ENCODE measurements at places on chromosomes 2 and 18.

DNA sequence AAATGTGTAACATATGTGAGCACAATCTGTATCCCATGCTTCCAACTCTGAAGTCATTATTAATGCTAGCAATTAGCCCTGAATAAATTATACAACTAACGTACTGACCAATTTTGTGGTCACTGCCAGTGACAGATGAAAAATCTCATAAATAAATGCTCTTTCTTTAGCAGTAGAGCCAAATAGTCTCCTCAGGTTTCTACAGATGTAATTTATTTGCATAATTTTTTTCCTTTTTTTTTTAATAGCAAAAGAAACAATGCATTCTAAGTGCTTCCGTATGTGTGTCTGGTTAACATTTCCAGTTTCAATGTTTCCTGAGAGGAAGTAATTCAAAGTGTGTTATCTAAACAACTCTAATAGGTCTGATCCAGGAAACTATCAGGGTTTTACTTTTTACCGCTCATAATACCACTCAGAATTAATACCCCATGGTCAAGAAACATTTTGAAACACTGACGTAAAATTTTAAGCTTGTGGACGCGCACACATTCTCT is 108.4 kb downstream of the MEP1B start:
- no peak for DNase-seq

DNA sequence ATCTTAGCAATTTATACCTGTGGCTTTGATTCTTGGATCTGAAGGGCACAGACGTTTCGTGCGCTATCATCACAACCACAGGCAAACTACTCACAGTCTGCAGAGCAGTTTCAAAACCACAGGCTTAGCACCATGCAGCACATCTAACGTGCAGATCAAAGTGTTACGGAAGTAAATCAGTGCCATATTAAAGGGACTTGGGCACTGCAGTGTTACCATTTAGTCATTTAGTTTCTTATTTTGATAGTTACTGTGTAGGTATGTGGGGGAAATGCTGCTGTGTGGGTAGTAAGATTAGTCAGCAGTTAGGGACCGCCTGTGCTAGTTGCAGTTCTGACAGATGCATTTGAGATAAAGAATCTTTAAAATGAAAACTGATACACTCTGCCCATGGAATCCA is 384.0 kb downstream of the NBAS start:
- DNase-seq: peak; percentile 10

- no peak for DNase-seq
Observed at GRCh38 chr2:10915731-10916276, 4.1 kb downstream of the KCNF1 start.

- no peak for DNase-seq
Observed at GRCh38 chr2:68482296-68482820, 15.0 kb downstream of the APLF start.

- DNase-seq: no peak
Observed at GRCh38 chr18:56291294-56291693, 347.1 kb downstream of the TXNL1 start.

GRCh38 chr18:76564117-76564516 is 69.1 kb upstream of the ZNF516 start:
- no peak for DNase-seq

DNA sequence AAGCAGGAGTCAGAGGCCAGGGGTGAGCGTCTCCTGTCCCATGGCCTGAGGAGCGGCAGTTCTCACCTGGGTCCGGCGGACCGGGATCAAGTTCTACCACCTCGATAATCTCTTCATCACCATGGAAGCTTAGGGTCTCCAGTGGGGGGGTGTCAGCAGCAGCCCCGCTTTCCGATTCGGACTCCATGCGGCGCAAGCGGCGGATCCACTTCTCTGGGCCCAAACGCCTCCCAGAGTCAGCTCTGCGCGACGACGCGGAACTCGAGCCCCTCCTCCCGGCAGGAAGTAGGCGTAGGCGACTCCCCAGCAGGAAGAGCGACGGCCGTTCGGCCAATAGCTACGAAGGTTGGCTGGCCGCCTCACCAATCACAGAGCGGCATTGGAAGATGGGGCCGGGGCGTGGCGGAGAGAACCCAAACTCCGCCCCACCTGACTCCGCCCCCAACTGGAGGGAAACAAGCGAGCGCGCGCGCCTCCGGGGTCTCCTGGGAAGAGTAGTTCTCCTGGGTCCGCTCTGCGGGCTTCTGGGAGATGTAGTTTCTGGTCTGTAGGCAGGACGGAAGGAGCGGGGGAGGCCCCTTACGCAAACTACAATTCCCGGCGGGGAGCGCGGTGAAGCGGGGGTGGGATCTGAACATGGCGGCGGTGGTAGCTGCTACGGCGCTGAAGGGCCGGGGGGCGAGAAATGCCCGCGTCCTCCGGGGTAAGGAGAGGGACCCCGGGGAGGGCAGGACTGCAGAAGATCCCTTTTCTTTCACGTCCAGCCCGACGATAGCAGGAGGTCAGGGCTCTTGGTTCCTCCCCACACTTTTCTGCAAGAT is at the start of the genes AAMP and PNKD:
Gene AAMP (minus strand): TSS at position 238 of the 821 bp plus-strand sequence. CDS start 51 bp downstream, at position 187.
Gene PNKD (plus strand): TSS at position 620 of the 821 bp plus-strand sequence. CDS start 17 bp downstream, at position 637.
- DNase-seq: peak; percentile 97

DNA sequence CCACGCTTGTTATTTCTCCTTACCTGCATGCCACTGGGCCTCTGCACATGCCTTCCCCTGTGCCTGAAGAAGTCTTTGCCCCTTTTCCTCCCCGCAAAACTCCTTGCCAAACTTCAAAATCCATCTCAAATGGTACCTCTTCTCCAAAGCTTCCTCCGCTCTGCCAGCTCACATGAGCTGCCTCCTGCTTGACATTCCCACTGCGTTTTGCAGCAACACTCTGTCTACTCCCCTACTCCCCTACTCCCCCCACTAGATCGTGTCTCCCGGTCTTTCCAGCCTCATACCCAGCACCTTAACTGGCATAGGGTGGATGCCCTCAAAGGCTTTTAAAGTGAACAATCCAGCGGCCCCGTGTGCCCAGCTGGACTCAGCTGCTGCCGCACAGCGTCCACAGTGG is 65.8 kb downstream of the TNS1 start:
- DNase-seq: no peak

DNA sequence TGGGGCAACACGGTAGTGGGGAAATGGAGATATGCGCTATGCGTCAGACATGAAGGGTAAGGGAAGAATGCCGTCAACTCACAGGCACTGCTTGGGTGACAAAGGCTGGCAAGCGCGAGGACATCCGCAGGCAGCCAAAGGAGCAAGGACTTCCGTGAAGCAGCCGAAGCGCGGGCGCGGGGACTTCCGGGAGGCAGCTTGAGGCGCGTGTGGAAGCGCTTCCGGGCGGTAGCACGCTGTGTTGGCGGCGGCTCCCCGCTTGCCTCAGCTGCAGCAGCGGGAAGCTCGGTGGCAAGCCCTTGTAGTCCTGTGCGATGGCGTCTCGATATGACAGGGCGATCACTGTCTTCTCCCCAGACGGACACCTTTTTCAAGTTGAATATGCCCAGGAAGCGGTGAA is at the start of gene PSMA8:
Gene PSMA8 (plus strand): TSS at position 218 of the 400 bp plus-strand sequence. CDS start 97 bp downstream, at position 315.
- DNase-seq: no peak

- DNase-seq: no peak
Observed at GRCh38 chr2:102436323-102436722, 13.4 kb downstream of the IL18RAP start.

- DNase-seq: peak; percentile 88
Observed at GRCh38 chr2:240320204-240320993, 115.1 kb upstream of the GPC1 start.

GRCh38 chr18:24502667-24503523 is 42.5 kb downstream of the HRH4 start:
- no peak for DNase-seq

DNA sequence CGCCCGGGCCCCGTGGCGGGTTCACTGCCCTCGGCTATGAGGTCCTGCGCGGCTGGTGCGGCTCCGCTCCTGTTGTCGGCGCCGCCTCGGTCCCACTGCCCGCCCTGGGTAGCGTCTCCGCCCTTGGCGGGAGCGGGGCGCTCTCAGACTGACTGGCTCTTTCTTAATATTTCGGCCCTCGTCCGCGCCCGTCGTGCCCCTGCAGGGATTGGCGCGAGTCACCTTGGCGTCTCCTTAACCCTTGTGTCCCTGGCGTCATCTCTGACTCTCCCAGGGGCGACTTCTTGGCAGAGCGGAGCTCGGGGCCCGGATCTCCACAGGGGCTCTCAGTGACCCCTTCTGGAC is 1.3 kb downstream of the PTMA start:
- DNase-seq: no peak

DNA sequence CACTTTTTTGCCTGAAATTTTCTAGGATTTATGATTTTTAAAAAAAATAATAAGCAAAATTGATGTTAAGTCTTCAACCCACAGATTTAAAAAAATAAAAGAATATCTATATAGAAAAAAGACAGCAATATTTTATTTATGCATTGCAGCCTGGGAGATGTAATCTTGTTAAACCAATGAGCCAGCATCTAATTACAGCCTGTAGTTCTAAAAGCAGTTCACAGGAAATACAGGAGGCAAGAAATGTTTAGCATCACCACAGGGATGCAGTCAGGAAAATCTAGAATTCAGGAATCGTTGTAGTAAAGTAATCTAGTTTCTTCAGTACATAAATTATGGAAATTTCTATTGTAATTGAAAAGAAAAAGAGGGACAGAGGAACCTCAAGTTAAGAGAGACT is 17.2 kb downstream of the UGGT1 start:
- no peak for DNase-seq

GRCh38 chr2:111905990-111906735 is 7.8 kb downstream of the MERTK start:
- no peak for DNase-seq

- no peak for DNase-seq
Observed at GRCh38 chr2:145268931-145269330, 749.0 kb upstream of the ZEB2 start.

GRCh38 chr2:10892796-10893350 is 18.9 kb upstream of the KCNF1 start:
- DNase-seq: no peak

GRCh38 chr2:11659851-11660250 is 10.1 kb downstream of the NTSR2 start:
- DNase-seq: no peak

DNA sequence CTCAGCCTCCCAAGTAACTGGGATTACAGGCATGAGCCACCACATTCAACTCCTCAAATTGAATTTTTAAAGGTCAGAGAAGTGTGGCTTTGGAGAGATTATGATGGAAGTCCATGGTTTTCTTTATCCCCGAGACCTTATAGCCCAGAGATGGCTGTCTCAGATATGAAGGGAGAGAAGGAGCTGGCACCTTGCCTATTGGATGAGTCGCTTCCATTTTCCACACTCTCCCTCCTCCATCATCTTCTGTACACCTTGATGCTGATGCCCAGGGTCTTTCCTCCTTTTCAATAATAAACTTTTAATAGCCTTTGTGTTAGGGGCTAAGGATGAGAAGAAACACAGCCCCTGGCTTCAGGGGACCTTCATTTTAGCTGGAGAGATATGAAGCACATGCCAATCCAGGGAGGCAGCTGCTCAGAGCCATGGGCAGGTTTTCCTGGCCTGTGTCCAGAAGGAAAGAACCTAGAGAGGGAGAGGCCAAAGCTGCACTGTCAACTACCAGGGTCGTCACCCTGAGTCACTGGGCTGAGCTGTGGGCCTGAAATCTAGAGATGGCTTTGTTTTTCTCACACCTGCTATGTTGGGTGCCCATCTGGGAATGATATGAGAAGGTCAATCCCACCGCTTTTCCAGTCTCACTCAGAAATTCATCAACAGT is 146.0 kb upstream of the SERTAD2 start:
- no peak for DNase-seq

DNA sequence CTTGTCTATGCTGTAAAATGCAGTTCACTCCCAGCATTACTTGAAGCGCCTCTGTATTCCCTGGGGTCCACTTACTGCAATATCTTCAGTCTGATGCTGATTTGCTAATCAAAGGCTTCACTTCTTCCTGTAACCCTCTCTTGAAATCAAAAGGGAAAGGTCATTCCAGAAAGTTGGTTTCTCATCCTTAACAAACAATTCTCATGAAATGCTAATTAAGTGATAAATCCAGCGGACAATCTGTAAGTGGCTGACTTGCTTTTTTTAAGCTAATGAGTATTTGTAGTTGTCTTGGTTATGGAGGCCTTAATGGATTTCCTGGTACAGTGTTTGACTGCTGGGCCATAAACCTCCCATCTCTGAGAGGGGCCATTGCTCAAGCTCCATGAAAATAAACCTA is 499.6 kb upstream of the HS6ST1 start:
- DNase-seq: no peak

- DNase-seq: no peak
Observed at GRCh38 chr2:229141424-229142025, 129.6 kb downstream of the PID1 start.

DNA sequence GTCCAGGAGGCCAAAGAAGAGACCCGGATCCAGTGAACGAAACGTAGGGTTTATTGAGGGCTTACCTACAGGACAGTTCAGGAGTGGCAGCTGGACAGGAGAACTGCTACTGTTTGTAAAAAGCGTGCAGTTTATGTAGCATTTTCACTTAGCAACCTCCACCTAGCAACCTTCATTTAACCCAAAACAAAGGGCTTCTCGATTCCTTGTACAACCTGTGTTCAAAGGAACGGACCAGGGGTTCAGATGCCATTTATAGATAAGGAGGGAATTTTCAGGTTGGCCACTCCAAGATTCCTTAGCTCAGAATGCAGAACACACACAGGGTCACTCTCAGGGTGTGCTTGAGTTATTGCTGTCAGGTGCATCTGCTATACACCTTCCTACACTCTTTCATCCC is 65.1 kb upstream of the YWHAQ start:
- DNase-seq: no peak

DNA sequence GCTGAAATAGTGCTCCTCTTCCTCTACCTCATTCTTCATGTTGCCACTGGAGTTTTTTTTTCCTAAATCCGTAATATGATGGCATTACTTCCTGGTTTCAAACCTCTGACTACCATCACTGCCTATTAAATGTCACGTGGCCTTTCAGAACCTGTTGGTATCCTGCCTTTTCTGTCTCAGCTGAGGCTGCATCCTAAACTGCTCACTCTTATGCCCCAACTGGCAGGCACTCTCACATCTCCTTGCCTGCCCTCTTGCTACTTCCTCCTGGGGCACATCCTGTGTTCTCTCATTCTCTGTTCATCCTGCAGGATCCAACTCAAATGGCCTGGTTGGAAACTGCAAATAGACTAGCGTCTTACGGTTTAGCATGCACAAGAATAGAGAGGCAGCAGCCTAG is 468.1 kb upstream of the FANCL start:
- no peak for DNase-seq

GRCh38 chr18:68623342-68623741 is 91.6 kb downstream of the TMX3 start:
- peak; percentile 53 for DNase-seq

GRCh38 chr2:159124931-159125467 is 156.6 kb downstream of the TANC1 start:
- no peak for DNase-seq

DNA sequence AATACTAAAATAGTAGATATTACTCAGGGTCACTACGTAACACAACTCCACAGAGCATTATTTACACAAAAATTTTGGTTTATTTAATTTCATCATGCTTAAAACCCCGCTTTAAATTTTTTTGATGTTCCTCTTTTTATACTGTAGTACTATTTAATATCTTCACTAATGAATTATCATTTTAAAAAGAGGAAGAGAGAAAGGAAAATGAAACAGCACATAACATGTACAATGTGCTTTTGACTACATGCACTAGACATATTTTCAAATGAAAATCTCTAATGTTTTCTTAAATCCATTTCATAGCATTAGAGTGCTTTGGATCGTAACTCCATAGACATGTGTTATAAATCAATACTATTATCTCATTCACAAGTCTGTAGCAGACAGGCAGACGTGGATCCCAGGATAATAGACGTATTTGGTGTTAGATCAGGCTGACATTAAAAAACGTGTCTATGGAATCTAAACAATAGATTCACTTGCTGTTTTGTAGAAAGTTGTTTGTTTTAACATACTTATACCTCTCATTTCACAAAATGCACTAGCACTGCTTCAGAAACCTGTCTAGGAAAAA is 897.0 kb downstream of the CPS1 start:
- DNase-seq: no peak

Measured in AG09309 (cell line).